Stimulated activated CD4-positive, alpha-beta T cell treated with anti-CD3 and anti-CD28 coated beads, Interleukin-15, amount 100 ng/mL, for 24 hours (primary cell): ENCODE measurements at places on chromosomes 1 and 21.

DNA sequence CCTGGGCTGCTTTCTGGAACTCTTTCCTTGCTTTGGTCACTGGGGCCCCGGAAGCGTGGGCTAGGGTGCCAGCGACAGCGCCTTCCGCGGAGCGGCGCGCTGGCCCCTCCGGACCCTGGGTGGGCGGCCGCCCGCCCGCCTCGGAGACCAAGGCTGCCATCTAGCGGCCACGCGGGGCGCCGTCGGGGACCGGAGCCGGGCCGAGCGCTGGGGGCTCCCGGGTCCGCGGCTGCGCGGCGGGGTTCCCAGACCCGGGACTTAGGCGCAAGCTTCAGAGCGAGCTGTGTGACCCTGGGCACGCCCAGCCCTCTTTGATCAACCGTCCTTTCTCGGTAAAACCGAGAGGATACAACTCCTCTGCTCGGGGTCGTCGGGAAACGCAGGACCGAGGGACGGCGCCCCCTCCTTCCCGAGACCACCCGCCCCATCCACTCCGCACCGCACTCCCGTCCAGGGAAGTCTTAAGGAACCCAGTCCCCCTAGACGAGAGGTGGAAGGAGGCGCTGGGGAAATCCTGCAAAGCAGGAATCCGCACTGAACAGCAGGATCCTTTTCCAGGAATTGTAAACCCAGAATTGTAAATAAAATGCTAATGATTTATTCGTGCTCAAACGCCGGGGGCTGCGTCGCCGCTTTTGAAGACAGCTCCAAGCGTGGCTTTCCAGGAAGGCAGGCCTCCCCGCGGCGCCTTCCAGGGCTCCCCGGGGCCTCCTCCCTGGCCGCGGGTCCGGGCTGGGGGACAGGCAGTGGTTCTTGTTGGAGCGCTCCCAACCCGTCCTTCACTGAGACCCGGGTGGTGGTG is 41.2 kb downstream of the RRAGC start:
- peak; percentile 71 for DNase-seq

GRCh38 chr1:67791686-67792085 is 41.6 kb downstream of the GNG12 start:
- no peak for DNase-seq

- DNase-seq = no peak
These were observed 16.9 kb downstream of the TENT5C start for GRCh38 chr1:117622726-117623125.

GRCh38 chr21:33940881-33941245 is 25.3 kb upstream of the ATP5PO start:
- DNase-seq = no peak

GRCh38 chr1:28354121-28354520 is 15.4 kb upstream of the PHACTR4 start:
- no peak for DNase-seq

DNA sequence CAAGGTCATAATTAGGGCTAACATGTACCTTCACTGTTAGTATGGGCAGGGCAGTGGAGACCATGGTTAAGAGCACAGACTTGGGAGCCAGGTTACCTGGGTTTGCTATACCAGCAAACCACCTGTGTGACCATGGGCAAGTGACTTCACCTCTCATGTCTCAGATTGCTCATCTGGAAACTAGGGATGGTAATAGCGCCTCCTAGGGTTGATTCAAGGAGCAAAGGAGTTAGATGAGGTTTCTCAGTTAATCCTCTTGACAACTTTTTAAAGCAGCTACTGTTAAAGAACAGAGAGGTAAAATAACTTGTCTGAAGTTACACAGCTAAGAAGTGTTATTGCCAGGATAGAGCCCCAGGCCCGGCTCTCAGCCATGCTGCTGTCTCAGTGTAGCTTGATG is 790 bp upstream of the MATN1 start:
- no peak for DNase-seq

- DNase-seq = peak; percentile 46
These were observed 93.9 kb downstream of the ADCY10 start for GRCh38 chr1:167819849-167820683.

GRCh38 chr1:58158016-58158415 is 388.5 kb downstream of the OMA1 start:
- no peak for DNase-seq

- DNase-seq = no peak
These were observed 648.3 kb downstream of the KIF26B start for GRCh38 chr1:245802941-245803665.

GRCh38 chr21:40618191-40618973 is 228.6 kb downstream of the DSCAM start:
- no peak for DNase-seq

DNA sequence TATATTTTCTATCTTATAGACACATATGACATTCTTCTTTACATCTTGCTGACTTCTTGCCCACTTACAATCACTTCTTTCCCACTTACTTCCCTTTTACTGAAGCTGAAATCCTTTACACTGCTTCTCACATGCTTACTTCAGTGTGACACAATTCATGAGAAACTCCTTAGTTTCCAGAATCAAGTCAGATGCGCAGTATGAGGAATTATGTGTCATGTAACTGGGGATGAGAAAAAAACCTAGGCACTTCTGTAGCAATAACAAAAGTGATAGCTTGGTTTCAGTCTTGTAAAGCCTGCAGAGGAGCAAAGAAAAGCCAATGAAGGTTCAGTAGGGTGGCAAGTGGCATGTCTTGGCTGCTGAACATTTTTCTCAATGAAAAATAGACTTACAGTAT is 566.2 kb upstream of the RGS18 start:
- no peak for DNase-seq

DNA sequence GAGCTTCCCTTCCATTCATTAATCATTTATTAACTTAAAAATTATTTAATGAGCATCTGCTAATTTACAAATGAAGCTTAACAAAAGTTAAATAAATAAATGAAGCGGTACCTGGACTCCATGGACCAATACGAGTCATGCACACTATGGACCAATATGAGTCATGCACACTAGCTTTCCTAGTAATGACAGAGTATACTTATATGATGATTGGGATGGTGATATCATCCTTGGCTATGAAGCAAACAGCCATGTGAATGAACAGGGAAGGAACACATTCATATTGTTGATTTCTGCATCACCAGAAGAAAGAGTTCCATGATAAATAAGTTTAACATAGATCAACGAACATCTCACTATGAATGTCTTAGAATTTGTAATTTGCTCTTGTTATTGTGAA is 109.9 kb downstream of the SPAG17 start:
- DNase-seq = no peak

DNA sequence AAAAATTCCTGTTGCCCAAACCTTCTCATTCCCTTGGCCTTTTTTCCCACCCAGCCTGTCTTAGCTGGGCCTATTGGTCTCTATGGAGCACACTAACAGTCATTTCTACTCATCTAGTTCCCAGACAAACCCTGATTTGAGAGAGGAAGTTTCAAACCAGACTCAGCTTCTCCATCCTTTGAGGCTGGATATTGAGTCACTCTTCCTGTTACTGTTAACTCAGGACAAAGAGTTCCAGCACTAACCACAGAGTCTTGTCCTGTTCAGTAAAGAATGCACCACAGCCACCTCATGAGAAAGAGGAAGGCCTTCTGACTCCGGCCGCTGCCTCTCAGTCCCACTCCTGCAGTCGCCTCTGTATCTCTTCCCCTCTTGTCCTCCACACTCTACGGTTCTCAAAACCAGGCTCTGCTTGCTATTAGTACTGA is 137.8 kb downstream of the PTPRC start:
- DNase-seq = no peak

GRCh38 chr1:151721788-151722510 is 627 bp downstream of the RIIAD1 start:
- no peak for DNase-seq

DNA sequence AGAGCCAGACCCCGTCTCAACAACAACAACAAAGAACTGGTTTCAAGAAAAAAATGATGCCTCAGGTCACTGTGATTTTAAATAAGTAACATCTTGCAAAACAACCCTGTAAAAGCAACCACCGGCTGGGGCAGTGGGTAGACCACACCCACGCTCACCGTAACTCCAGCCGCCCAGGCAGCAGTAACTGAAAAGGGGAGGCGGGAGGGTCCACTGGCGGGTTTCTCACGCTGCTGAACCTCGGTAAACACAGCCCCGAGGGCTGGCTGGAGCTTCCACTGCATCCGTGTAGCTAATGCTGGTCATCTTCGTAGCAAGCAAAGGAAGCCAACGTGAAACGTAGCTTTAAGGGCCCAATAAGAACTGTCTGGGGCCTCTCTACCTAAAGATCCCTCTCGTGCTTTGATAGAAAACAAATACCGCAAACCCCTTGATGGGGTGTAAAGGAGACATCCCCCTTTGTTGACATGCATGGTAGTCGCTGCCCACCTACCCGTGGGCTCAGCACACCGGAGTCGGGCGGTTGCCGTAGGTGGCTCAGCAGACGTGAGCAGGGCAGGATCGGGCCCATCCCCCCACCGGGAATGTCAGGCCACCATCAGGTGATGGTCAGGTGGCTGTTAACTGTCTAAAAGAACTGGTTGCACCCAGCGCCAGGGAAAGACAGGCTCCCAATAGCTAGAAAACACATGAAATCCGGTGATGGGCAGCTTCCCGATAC is 4.2 kb downstream of the C1orf159 start:
- no peak for DNase-seq
